Fibroblast of skin of right quadriceps (primary cell): ENCODE measurements at places on chromosomes 13 and 19.

- DNase-seq = no peak
Observed at GRCh38 chr13:102089177-102089576, 312.7 kb downstream of the FGF14 start.

DNA sequence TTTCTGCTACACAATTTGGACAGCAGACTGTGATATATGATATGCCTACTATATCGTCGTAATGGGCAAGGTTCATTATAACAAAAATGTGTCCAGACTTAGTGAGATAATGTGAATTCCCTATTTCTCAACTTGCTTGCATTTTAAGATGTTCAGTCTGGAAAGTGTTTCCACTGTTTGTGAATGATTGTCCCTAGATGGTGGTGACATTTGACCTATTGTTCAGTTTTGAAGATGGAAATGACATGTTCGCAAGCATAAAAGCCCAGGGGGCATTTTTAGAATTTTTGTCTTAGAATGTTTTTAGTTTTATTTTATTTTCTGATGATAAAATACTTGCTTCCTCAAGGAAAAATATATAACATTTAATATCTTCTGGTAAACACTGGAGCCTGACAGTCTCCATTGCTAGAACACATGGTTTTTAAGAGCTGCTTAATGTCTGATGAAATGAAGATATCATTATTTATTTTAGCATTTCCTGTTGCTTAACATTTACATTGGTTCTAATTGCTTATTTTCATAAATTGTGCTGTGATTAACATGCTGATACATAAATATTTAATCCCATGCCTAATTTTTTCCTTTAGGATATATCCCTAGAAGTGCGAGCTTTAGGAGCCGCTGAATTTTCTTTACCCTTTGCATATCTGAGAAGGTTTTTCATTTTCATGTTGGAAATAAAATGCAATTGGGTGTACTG lies 27.1 kb downstream of the MBNL2 start:
- no peak for DNase-seq

DNA sequence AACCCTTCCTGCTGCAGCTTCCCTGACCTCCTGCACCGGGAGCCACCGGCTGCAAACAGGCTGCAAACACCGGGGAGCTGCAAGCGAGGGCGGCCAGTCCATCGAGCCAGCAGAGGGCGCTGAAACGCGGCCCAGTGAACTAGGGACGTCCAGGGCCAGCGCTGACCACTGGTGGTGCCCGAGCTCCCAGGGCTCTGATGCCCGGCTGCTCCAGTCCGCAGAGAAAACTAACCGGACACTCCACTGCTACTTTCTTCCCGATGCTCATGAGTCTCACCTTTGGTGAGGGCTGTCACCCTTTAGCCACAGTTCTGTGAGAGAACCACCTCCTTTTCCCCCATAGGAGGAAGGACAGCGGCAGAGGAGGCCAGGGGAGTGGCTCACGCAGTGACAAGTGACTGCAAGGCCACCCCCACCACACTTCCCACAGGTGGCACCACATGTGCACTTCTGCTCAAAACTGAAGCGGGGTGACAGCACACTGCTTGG lies 82.8 kb upstream of the MTIF3 start:
- DNase-seq = peak; percentile 45

DNA sequence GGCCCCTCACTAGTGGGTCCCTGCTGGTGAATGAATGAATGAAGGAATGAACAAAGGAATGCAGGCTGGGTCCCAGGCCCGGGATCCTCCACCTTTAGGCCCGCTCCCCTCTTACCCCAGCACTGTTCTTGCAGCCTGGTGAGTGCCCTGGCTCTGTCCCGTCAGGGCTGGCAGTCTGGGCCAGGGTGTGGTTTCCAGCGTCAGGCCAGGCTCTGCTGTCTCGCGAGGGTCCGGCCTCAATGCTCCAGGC lies 317 bp downstream of the LYL1 start:
- DNase-seq = no peak

GRCh38 chr19:27892500-27892899 lies 1320.5 kb downstream of the UQCRFS1 start:
- no peak for DNase-seq

DNA sequence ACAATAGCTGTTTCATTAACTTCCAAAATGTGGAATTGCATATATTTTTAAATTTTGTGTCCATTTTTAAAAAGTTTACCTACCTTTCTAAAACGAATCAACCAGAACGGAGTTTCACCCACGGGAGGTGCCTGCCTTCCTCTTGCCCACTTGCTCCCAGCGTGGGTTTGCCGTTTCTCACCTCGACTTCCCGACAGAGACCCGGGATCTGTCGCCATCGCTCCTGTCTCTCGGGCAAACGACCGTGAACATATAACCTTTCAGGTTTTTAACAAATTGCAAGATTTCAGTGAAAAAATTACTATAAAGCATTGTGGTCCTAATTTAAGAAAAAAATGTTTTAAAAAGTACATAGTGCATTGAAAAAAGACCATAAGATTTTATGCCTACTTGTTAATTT lies 4.2 kb downstream of the TMEM255B start:
- no peak for DNase-seq

- DNase-seq = peak; percentile 49
Observed at GRCh38 chr19:49497047-49497788, 984 bp downstream of the RPS11 start.

GRCh38 chr13:103238441-103238840 lies 172.2 kb upstream of the SLC10A2 start:
- no peak for DNase-seq
